ENCODE measurements at places on chromosomes 3 and 15.

- DNase-seq: no peak
These were observed 151.4 kb downstream of the DNAJB8 start for GRCh38 chr3:128315313-128315712.

DNA sequence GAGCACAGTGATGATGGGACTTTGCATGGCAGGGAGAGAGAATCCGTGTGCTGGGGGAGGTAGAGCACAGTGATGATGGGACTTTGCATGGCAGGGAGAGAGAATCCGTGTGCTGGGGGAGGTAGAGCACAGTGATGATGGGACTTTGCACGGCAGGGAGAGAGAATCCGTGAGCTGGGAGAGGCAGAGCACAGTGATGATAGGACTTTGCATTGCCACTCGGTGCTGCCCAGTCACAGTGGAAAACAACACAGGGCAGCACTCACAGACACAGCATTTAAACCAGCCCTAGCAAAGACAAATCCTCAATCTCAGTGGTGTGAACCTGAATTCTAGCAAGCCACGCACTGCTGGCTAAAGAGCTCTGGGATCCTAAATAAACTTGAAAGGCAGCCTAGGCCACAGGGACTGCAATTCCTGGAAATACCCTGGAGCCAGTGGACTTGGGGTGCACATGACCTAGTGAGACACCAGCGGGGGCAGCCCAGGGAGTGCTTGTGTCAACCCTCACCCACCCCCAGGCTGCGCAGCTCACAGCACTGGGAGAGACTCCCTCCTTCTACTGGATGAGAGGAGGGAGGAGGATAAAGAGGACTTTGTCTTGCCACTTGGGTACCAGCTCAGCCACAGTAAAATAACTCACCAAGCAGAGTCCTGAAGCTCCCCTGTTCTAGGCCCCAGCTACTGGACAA, 23.4 kb upstream of the TNK2 start:
- no peak for DNase-seq

DNA sequence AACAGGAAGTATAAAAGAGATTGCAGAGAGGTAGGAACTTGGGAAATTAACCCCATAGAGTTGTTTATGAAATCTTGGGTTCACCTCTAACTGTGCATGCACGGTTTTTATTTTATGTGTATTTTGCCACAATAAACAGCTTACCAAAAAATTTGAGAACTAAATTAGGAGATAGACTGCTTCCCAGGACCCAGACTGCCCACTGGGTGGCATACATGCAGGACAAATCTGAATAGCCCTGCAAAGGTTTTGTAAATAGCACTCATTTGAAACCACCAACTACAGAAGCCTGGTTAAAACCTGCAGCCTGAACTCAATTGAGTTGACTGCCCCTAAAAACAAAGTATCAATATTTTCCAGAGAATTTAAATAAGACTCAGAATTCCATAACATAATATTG, 96.4 kb upstream of the SLCO2A1 start:
- no peak for DNase-seq

- peak; percentile 62 for DNase-seq
These were observed 67.2 kb upstream of the TP63 start for GRCh38 chr3:189563853-189564563.

DNA sequence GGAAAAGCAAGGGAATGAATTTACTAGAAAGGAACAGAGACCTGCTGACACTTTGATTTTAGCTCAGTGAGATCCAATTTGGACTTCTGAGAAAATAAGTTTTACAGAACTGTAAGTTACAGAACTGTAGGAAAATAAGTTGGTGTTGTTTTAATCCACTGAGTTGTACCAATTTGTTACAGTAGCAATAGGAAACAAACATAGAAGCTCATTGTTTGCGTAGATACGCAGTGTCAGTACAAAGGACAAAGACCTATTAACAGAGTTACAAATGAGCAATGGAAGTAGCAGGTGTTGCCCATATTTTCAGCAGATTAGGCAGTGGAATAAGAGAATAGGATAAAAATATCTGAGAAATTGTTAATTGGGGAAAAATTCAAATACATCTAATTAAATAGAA, 385.8 kb upstream of the CNTN6 start:
- DNase-seq: no peak

- no peak for DNase-seq
These were observed 105.7 kb downstream of the DPH6 start for GRCh38 chr15:35440265-35440664.

DNA sequence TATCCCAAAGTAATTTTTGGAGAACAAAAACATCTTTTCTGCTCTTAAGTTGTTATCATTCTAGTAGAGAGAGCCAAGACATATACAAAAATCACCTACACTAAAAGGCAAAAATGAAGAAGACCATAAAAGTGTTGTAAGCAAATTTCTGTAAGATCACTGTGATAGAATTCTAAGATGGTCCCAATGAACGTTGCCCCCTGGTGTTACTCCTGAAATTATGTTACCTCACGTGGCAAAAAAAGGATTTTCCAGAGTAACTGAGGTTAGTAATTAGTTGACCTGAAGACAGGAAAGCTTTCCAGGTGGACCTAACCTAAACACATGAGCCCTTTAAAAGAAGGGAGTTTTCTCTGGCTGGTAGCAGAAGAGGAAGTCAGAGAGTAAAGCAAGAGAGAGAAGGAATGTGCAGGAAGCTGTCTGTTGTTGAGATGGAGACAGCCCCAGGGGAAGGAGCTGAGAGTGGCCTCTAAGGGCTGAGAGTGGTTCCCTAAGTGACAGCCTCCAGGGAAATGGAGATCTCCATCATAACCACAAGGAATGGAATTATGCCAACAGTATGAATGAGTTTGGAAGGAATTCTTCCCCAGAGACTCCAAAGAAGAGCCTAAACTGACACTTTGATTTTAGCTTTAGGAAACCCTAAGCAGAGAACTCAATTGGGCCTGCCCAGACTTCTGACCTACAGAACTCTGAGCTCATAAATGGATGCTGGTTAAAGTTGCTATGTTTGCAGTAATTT, 205.9 kb downstream of the CD47 start:
- DNase-seq: no peak

DNA sequence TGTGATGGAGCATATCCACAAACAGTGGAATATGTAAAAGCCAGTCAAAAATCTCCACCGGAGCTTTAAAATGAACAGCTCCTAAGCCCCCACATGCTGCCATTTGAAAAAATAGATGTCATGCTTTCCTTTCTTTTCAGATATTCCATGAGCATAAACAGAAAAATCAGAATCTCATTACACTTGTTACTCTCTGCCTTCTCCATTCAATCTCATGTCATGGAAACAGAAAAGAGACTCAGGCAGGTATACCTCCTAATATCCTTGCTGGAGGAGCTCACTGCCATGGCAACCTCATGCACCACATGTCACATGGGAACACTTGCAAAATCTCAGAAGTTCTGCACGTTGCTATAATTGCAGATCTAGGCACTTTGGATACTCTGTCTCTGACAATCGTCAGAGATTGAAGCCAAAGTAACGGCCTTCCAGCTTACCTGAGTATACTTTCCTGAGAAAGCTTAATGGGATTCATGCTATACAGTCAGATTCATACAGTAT, 317.0 kb upstream of the ADAMTS9 start:
- DNase-seq: no peak

GRCh38 chr15:59247364-59247763, 40.7 kb downstream of the LDHAL6B start:
- DNase-seq: no peak

GRCh38 chr15:80367094-80367493, 37.1 kb upstream of the ARNT2 start:
- no peak for DNase-seq

GRCh38 chr15:47843124-47843663, 125.9 kb downstream of the SEMA6D start:
- DNase-seq: no peak

All from GM20000 (cell line).